Activated CD4-positive, alpha-beta memory T cell treated with anti-CD3 and anti-CD28 coated beads for 36 hours (primary cell): ENCODE measurements at places on chromosomes 1 and 21.

DNA sequence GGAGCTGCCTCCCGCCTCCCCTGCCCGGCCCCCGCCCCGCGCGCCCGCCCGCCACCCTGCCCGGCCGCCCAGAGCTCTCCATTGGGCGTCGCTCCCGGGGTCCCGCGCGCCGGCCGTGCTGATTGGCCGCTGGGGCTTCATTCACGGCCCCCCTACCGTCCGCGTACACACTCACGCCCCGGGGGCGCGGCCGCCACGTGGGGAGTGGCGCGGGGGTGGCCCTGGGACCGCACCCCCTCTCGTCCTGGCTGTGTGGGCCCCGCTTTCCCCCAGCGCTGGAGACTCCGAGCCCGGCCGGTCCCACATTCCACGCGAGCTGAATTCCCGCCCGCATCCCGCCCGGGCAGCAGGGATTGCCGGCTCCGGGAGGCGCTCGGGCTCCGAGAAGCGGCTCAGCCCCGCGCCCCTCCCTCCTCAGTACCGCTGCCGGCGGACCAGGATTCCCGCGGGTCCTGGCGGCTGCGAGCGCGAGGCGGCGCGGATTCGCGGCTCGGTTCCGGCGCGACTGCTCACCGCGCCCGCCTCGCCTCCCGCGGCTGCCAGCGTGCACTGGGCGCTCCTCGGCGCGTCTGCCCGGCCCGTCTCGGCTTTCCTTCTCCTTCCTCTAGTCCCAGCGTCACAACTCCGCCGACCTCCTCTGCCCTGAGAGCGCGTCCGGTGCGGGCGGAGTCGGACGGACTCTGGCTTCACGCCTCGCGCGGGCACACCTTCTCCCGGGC, 450 bp upstream of the POU3F1 start:
- peak; percentile 78 for DNase-seq

GRCh38 chr1:118920124-118920717, 67.9 kb downstream of the TBX15 start:
- DNase-seq: no peak

DNA sequence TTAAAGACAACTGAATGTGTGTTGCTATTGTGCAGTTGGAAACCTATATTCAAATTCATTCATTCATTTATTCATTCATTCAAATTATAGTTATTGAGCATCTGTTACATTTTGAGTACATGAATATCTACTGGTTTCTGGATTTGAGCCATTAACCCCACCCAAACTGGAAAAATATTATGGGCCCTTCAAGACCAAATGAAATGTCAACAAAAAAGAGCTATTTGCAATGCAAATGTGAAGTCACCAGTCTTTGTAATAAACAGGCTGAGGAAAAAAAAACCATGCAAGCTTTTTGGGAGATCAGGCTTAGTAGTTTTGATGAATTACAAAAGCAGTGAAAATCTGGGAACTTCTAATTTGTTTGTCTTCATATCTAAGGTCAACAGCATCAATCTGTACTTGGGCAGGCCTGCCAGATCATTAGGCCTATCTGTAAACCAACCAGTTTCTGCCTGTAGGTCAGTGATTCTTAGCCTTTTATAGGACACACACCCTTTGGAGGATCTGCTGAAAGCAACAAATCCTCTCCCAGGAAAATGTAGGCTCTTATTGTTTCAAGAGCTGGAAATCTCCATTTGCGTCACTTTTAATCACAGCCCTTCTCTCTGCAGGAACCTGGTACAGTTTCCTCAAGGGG, 134.7 kb downstream of the FAM78B start:
- no peak for DNase-seq

DNA sequence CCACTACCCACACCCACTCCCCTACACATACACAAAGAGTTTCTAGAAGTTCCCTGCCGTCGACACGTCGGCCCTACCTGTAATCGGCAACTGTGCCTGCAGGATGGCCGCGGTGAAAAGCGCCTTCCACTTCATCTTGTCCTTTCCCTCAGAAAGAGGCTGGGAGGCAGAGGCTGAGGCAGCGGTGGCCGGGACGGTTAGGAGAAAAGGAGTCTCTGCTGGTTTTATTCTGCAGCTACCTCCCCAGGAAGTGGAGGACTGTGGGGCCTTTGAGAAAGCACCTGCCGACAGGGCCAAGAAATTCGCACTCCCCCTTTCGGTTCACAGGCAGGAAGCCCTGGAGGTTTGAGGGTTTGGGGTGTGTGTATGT, at the start of gene CD247:
CD247 (minus strand) TSS at position 199 of the 370 bp plus-strand sequence; CDS start at position 135, 64 bp downstream.
- peak; percentile 82 for DNase-seq

DNA sequence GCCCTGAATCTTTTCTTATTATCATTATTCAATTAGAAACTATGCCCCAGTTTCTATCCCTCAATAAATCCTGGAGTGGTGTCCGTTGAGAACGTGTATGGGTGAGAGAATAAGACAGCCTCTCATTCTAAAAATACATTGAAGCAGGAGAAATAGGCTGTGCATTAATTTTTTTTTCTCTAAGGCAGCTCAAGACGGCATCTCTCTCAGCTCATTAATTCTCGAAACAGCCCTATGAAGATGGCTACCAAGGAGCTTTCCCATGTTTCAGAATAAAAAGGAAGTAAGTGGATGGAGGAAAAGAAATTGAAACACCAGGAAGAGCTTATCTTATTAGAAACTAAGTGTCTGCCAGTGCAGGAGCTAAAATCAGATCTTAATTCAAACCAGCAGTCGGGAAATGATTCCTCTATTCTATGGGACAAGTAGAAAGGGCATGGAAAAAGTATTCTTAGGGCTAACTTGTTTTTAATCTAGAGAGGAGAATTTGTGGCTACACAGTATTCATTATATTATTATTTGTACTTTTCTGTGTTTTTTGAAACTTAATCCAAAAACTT, 347.1 kb upstream of the PLD5 start:
- no peak for DNase-seq

GRCh38 chr21:44857127-44857892, 16.2 kb downstream of the PTTG1IP start:
- no peak for DNase-seq

DNA sequence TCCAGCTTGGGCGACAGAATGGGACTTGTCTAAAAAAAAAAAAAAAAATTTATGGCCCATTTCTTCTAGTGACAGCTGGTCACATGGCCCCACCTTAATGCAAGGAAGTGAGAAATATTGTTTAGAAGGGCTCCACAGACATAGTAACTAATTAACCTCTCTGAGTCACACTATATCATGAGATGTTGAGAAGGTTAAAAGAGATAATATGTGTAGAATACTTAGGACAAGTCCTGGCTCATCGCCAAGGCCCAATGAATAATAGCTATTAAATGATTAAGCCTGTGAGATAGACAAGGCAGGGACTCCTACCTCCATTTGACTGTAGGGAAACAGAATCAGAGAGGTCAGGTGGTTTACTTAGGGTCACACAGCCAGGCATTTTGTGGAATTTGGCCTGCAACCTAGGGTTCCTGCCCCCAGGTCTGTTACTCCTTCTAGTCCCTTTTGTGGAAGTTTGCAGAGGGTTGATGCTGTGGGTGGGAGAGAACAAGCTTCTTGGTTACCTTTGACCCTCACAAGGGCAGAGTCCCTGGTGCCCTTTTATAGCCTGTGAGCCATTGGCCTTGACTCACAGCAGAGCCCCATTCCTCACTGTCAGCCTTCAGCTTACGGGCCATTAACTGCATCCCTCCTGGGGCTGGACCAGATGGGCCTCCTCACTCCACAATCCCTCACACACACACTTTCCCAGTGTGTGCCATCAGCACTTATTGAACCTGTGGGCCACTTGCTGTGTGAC, 48.5 kb downstream of the OPRD1 start:
- DNase-seq: no peak

GRCh38 chr1:241235256-241235897, 121.6 kb downstream of the RGS7 start:
- no peak for DNase-seq

DNA sequence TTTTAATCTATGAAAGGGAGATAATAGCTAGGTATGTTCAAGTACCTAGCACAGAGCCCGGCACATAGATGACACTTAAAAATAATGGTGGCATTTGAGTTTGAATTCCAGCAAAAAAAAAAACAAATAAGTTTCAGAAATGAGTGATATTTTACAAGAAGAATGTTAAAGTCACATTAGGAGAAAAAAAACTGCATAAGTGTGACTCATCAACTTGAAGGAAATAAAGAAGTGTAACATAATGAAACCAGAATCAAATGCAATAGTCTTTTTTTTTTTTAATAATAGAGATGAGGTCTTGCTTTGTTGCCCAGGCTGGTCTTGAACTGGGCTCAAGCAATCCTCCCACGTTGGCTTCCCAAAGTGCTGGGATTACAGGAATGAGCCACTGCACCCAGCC, 17.1 kb downstream of the DNASE2B start:
- DNase-seq: no peak

GRCh38 chr1:77134359-77134758, 84.9 kb downstream of the PIGK start:
- no peak for DNase-seq

DNA sequence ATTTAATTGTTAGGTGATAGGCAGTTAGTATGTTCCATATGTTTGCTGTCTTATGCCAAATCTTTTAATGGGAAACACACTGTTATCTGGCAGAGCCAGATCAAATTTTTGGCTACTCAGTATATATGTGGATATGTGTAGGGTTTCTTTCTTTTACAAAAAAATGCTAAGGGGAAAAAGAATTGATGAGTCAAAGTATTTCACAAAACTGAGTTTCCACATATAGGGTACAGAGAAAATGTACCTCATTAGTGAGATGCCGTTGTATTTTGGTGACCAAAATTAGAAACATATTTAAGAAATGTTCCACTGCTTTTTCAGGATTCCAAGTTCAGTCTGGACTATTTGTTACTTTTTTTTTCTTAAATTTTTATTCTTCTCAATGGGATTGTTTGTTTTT, 201.2 kb upstream of the PTGFR start:
- DNase-seq: no peak

DNA sequence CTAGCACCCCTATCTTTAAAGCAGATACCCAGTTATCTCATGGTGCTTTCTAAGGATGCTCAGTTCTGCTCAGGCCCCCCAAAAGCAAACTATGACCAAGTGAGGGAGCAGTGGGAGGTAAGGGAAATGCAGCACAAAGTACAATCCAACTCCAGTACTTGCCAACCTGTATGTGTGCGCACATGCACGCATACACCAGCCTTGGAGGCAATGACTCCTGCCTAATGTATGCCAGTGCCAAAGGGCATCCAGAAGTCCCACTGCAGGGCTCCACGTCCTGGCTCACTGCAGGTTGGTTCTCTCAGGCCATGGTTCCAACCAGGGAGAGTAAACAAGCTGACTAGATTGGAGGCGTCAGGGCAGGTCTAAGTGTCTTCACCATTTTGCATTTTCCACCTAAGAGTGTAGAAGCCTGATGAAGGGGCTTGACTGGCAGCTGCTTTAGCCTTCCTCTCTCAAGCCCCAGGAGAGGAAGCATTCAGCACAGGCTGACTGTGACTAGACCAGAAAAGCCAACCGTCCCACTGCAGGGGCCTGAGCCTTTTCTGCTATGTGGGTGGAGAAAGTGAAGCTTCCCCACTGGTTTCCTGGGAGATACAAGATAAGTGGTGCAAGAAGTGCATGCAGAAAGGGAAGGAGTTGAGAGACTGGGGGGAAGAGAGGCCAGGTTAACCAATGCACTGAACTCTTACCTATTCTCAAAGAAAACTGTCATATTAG, 7.7 kb downstream of the AMIGO1 start:
- DNase-seq: no peak

DNA sequence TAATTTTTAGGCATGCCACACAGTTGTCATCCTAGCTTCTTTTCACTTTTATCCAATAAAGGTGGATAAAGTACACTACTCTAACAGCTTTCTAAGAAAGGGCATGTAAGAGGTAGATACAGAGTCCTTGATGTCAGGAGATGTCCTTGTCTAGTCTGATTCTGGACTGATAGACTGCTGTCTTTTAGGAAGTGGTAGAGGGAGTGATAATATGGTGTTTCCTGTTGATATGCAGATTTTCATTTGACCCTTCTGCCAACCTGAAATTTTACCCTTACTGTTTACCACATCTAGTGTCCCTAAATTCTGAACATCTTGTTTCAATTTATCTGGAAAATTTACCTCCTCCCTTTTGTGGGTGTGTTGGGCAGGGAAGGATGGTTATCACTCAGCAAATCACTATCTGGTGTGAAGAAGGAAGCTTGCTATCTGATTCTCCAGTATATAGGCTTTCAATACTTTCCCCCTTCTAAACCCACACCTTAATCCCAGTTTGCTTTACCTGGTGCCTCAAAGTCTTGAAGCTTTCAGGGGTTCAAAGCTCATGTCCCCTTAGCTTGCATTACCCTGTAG, 354.9 kb upstream of the SNX7 start:
- no peak for DNase-seq

- DNase-seq: no peak
Observed at GRCh38 chr1:8238141-8239038, 79.5 kb upstream of the SLC45A1 start.

DNA sequence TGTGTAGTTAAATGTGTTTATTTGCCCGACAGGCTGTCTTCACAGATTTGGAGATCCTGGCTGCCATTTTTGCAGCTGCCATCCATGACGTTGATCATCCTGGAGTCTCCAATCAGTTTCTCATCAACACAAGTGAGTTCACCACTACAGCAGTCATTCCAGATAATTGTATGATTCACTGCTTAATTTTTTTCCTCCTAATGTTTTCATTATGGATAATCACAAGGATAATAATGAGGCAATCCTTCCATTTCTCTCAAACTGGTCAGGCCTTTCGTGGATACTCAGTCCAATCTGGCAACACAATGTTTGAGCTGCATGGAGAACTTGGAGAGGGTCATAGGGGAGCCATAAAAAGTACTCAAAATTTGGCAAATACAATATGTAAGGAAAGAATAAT, 168.3 kb upstream of the SGIP1 start:
- DNase-seq: no peak

- no peak for DNase-seq
Observed at GRCh38 chr1:213931836-213932235, 55.9 kb upstream of the PROX1 start.
